ENCODE measurements at places on chromosomes 1 and 21.

- no peak for DNase-seq
Observed at GRCh38 chr1:9770298-9770697, 53.5 kb downstream of the CLSTN1 start.

- DNase-seq, result no peak
Observed at GRCh38 chr1:231792634-231793033, 166.0 kb downstream of the DISC1 start.

GRCh38 chr21:46001821-46002681 is 20.5 kb downstream of the COL6A1 start:
- DNase-seq, result no peak

- no peak for DNase-seq
Observed at GRCh38 chr1:3903141-3904005, 3.3 kb upstream of the C1orf174 start.

GRCh38 chr1:155226188-155226909 is 17.9 kb downstream of the MTX1 start:
- peak; percentile 90 for DNase-seq

GRCh38 chr21:34715518-34715917 is 46.7 kb downstream of the CLIC6 start:
- no peak for DNase-seq

DNA sequence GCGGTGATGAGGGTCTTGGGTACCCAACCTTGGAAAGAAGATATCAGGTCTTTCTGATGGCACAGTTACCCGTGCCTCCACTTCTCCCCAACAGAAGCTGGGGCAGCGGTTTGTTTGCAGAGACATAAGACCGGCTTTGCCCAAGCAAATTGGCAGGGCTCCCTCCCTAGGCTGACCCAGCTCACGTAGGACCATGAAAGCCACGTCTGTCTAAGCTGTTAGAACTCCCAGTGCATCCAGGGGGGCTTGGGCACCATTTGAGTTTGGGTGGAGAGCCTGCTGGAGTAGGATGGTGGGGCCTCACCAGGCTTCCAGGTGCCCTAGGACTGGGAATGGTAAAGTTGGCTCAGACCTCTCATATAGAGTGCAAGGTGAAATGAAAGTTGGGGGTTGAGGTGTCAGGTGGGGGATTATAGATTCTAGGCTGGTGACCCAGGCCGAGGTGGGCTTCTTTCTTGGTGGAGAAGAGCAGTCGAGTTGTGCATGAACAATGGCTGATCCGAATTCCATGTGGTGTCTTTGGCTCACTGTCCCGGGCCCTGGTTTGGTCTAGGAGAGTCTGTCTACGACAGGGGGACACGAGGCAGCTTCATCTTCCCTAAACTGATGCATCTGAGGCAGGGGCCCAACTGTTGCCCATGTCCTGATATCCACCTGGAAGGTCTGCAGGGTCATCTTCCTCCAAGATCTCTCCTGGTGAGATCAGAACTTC is 3.4 kb downstream of the POU3F1 start:
- no peak for DNase-seq

GRCh38 chr21:34836103-34836932 is 167.5 kb downstream of the CLIC6 start:
- no peak for DNase-seq

DNA sequence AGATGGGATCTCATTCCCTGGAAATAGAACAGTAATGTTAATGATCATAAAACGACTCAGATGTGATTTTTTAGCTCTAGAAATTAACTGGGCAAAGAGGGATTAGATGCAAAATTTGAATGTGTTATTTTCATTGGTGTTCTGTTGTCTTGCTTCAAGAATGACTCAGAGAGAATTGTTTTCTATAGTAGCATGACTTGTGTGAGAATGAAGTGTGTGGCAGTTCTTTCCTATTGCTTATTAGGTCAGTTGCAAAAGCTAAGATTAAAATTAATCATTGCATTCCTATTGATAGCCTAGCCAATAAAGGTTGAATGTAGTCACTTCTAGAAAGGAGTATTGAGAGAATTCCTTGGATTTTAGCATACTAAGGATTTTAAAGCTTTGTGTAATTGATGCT is 22.9 kb downstream of the SPEN start:
- DNase-seq, result no peak

DNA sequence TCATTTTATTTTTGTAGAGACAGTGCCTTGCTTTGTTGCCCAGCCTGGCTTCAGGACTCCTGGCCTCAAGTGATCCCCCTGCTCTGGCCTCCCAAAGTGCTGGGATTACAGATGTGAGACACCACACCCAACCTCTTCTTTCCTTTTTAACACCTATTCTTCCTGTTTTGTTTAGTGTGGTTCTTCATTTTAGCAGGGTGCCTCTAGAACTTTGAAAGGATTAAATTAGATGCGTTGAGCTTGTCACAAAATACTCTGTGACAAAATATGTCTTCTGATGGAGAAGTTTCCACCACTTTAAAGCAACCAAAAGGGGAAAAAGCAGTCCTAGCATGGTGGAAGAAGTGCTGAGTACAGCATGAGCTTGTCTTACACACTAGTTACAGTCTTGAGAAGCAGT is 42.0 kb downstream of the CDC14A start:
- no peak for DNase-seq

- no peak for DNase-seq
Observed at GRCh38 chr1:13583966-13584791, 547 bp downstream of the PDPN start.

GRCh38 chr21:33505833-33506232 is 14.3 kb upstream of the DNAJC28 start:
- no peak for DNase-seq

- DNase-seq, result no peak
Observed at GRCh38 chr1:161217831-161218230, 2.7 kb downstream of the FCER1G start.

DNA sequence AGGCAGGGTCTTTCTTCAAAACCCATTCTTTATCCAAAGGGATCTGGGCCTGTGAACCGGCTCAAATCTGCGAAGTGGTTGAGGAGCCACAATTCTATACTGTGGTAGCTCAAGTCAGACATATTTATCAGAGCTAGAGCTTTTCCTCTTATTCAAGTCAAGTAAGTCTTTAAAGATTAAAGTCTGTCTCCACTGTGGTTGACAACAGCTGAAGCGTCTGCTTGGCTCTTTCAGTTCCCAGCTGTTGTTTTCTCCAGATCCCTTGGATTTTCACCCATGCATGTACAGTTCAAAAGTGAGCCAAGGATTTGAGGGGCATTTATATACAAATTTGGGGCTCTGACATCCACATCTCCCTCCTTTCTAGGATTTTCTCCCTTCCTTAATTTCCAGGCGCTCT is 66.9 kb downstream of the C1orf185 start:
- DNase-seq, result no peak

DNA sequence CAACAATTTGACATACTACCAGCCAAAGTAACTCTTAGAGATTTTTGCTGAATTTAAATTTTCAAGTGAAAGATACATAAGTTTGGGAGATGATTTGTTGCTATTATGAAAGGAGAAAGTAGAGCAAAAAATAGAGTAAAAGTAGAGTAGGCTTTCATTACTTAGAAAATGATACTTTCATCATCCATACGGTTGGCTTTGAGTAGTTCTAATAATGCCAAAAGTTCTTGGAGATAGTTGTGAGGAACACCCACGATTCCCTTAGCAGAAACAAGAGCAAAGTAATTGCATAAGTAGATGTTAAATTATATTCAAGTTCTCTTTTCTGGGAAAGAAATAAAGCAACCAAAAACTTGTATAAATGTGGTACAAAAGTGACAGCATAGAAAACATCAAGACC is 95.0 kb upstream of the VAV3 start:
- no peak for DNase-seq

DNA sequence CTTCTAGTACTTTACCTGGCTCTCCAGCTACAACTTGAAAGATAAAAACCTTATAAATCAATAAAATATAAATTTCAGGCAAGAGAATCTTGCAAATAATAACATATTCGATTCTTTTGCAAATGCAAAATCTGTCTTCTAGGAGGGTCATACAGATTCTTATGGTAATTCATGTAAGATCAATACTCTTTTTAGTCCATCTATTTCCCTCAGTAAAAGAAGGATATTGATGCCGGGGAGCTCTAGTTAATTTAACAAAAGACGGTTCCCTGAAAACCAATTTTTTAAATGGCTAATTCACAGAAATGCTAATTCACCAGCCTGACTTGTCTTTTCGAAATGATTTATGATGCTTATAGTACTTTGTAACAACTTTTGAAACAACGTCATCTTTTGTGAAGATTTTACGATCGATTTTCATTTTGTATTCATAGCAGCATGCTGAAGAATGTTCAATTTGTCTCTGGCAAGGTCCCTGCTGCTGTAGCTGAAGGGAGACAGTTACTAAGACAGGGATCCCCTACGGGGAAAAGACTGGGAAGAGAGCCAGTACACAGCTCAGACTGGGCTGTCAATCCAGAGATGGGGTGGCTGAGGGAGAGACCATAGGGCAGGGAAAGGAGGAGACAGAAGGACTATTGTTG is 90.6 kb upstream of the SPAG17 start:
- no peak for DNase-seq

- peak; percentile 16 for DNase-seq
Observed at GRCh38 chr1:110148961-110149360, 1.3 kb upstream of the SLC6A17 start.

GRCh38 chr1:83693427-83694126 is 305.4 kb downstream of the TTLL7 start:
- peak; percentile 14 for DNase-seq

DNA sequence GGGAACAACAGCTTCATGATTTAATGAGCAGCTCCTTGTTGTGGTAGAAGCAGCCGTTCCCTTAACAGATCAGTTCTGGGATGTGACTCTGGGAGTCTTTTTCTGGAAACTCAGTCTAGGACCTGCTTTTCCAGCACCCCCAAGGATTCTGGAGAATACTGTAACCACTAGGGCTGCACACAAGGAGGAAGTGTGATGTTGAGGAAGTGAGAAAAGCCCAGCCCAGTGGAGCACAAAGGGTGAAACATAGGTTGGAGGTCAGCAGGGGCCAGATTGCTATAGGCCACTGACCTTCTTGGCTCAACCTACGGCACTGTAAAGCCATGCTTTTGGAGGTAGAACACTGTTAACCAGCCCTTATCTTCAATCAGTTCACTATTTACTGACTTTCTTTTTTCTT is 10.1 kb upstream of the PLA2G5 start:
- DNase-seq, result no peak

DNA sequence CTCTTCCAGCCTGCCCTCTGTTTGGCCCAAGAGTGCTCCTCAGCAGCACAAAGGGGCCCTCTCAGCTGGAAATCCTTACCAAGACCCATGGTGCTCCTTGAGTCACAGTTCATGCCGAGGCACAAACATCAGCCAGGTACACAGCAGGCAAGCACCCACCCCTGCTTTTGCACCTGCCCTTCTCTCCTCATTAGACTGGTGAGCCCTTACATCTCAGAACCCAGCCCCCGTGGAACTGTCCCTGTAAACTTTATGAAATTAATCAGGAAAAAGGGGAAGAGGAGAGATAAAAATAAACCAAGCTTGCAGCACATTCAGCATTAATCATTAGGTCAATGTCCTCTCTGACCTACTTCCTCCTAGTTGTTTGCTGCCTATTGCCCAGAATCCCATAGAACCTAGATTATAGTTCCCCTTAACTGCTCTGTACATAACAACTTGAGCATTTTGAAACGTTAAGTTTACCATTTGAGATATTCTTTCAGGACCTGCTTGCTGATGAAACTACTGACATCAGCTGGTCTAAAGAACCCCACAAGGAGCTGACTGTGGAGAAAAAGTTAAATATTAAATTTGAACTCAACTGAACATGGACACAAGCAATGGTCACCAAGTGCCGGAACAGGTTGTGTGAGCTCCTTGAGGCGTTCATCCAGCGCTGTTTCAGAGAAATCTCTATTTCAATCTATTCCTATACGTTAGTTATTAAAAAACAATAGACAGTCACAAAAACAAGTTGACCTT is 738.4 kb downstream of the MATN1 start:
- no peak for DNase-seq

- no peak for DNase-seq
Observed at GRCh38 chr1:73948055-73948454, 249.9 kb downstream of the LRRIQ3 start.

GRCh38 chr1:191536791-191537429 is 621.4 kb upstream of the RGS18 start:
- DNase-seq, result no peak

DNA sequence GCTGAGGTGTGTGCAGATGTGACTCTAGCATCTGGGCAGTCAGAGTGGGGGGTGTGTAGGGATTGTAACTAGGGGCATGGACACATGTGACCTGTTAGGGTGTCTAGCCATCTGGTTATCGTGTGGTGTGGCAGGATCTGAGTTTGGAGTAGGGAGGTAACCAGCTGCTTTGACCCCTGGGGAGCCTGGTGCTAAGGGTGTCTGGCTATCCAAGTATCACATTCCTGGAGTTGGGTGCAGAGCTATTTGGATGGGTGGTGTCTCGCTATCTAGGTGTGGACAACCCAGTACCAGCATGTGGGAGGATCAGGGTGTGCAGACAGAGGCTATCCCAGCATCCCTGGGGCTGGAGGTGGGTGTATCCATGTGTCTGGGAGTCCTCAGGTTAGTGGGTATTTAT is 4.7 kb downstream of the PTPRU start:
- DNase-seq, result no peak

- DNase-seq, result no peak
Observed at GRCh38 chr1:207892764-207893163, 18.2 kb downstream of the CD34 start.

- no peak for DNase-seq
Observed at GRCh38 chr1:30868833-30869435, 39.6 kb downstream of the SDC3 start.

DNA sequence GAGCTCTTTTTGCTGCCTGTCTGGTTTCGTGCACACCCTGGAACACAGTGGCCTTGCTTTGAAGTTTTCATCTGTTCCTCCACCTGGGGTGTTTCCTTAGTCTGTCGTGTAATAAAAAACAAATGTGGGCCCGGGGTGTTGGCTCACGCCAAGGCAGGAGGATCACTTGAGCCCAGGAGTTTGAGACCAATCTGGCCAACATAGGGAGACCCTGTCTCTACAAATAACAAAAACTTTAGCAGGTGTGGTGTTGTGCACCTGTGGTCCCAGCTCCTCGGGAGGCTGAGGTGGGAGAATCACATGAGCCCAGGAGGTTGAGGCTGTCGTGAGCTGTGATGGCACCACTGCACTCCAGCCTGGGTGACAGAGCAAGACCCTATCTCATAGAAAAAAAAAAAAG is 4.5 kb downstream of the NCMAP start:
- DNase-seq, result no peak

GRCh38 chr1:100606438-100606837 is 68.5 kb downstream of the GPR88 start:
- peak; percentile 61 for DNase-seq

- no peak for DNase-seq
Observed at GRCh38 chr1:221336126-221336525, 405.8 kb downstream of the DUSP10 start.

- no peak for DNase-seq
Observed at GRCh38 chr1:84792421-84792820, 100.6 kb downstream of the LPAR3 start.

GRCh38 chr1:213868482-213868881 is 119.3 kb upstream of the PROX1 start:
- no peak for DNase-seq

GRCh38 chr1:109274533-109275476 is 8.1 kb downstream of the PSRC1 start:
- no peak for DNase-seq

Data from hematopoietic multipotent progenitor cell (in vitro differentiated cells).